Activated naive CD4-positive, alpha-beta T cell treated with anti-CD3 and anti-CD28 coated beads, Interleukin-2, amount 10 ng/mL, durations not matched to agents 7 days and 5 days (primary cell): ENCODE measurements at places on chromosomes 3 and 15.

GRCh38 chr15:75161106-75161916 is 40.4 kb upstream of the C15orf39 start:
- no peak for DNase-seq

DNA sequence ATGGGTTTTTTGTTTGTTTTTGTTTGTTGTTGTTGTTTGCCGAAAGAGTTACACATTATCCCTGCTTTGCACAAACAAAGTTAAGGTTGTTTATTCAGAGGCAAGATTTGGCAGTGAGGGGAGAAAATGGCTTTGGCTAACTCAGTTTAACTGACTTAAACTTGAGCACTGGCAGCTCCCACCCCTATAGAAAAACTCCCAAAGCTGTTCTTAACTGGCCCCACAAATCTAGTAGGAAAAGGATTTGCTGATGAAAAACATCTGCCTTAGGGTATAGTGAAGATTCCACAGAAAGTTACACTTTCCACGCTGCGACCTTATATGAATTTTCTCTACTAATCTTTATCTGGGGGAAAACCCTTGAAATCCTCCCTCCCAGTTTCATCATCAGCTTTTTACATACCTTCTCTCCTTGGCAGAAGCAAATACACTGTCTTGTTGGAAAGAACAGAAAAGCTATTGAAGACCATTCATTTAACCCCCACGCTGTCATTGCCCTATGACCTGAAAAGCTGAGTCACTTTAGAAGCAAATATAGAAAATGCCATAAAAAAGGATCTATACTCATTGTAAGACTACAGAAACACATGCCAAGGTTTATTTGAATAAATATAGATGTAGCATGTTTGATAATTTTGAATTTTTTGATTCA is 551.7 kb downstream of the NR2F2 start:
- DNase-seq = no peak

- no peak for DNase-seq
These were observed 324.0 kb downstream of the UACA start for GRCh38 chr15:70439304-70439877.

DNA sequence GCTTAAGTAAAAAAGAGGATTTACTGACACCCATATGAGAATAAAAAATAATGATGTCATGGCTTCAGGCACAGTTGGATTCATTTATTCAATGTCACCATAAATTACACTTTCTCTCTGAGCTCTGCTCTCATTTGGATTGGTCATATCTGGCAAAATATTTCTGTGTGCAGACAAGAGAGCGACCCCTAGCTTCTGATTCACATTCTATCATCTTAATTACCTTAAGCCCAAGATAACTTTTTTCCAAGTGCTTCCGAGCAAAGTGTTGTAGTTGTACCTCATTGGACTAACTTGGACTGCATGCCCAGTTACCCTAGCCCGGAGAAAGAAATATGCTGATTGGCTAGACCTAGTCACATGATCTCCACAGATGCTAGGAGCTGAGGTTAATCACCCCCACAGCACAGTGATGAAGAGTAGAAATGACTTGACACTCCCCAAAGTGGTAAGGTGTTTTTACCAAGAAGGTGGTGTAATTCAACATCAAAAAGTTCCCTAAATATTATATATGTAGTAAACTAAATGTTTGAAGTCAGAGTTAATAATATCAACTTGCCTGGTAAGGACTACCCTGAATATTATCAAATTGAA is 552.2 kb upstream of the SUCLG2 start:
- no peak for DNase-seq

DNA sequence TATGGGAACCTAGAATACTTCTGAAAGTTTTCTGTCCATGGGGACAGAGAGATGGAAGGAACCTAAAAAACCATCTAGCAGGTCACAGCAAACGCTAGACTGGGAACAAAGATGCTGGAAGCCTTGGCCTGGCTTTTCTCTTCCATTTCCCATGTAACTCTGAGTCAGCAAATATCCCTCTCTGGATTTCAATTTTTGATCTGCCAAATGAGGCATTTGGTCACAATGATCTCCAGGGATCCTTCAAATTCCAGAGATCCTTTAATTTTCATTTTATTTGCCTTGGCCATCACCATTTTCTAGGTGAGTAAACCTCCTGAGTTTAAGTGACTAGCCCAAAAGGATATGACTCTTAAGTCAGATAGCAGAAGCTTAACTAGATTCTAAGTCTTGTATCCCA is 39.7 kb downstream of the RTP1 start:
- DNase-seq = no peak

DNA sequence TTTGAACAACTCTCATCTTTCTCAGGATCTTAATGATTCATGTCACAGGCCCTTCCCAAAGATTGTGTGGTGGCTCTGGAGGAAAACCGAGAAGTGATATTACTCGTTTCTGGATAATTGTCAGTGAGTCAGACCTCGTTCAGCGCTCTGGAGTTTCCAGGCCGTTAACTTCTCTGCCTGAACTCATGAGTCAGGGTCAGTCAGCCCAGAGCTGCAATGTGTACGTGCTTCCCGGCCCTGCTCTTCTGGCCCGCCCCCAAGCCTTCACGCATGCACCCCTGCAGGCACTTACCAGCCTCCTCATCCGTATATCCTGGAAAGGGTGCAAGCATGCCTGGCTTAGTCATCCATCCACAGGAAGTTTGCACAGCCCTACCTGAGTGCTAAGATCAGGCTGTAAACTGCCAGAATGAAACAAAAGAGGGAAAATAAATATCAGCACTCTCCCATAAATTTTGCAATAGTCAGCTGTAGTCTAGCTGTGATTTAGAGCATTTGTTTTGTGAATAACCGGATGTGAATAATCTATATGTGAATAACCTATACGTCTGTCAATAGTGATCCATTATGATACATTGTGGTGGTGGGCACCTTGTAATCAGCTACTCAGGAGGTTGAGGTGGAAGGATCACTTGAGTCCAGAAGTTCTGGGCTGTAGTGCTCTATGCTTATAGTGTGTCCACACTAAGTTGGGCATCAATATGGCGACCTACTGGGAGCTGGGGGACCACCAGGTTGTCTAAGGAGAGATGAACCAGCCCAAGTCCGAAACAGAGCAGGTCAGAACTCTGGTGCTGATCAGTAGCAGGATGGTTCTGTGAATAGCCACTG is 35.3 kb upstream of the SEMA4B start:
- no peak for DNase-seq

- DNase-seq = no peak
These were observed 204.1 kb upstream of the TBL1XR1 start for GRCh38 chr3:177401375-177401774.

GRCh38 chr3:2023959-2024358 is 74.7 kb upstream of the CNTN4 start:
- no peak for DNase-seq

- DNase-seq = no peak
These were observed 111.0 kb upstream of the TRPM1 start for GRCh38 chr15:31212326-31213080.

DNA sequence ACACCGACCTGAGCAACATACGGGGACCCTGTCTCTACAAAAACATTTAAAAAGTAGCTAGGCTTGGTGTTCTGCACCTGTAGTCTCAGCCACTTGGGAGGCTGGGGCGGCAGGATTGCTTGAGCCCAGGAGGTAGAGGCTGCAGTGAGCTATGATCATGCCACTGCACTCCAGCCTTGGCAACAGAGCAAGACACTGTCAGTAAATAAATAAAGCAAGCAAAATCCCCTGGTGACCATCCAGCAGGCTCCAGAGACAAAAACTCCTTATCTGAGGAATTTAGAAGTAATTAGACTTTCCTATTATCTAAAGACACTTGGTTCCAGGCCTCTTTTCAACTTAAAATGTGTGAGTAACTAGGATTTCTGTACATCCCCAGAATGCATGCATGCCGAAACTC is 29.5 kb upstream of the ZNF774 start:
- DNase-seq = no peak

GRCh38 chr15:33099739-33100138 is 94.8 kb downstream of the FMN1 start:
- DNase-seq = no peak

DNA sequence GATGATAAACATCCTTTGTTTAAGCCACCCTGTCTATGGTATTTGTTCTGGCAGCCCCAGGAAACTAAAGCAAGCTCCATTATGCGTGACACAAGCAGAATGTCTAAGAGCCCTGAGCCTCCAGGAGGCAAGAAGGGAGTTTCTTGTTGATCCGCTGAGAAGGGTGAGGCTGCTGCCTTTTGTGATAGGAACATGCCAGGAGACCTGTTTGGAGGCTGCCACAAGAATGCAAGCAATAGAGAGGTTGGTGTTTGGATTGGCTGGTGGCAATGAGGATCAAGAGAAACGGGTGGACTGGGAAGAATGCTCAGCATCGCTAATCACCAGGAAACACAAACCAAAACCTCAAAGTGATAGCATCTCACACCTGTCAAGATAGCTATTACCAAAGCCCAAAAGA is 104.8 kb downstream of the ASB7 start:
- no peak for DNase-seq

DNA sequence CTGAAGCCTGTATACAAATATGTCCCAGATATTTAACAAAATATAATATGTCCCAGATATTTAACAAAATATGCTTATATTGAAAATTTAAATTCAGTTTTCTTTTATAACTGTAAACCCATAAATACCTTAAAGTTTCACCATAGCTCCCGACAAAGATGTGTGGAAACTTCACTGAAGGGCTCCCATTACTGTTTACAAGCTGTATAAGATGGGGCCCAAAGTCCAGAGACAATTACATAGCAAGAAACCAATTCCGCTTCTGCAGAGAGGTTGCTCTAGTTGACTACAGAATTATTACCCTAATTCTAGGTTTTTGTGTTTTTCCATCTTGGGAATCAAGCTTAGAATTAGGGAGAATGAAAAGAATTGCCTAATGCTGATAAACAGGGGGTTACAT is 102.6 kb upstream of the EPHA6 start:
- DNase-seq = no peak

- no peak for DNase-seq
These were observed 75.3 kb downstream of the CYP19A1 start for GRCh38 chr15:51263116-51263515.

DNA sequence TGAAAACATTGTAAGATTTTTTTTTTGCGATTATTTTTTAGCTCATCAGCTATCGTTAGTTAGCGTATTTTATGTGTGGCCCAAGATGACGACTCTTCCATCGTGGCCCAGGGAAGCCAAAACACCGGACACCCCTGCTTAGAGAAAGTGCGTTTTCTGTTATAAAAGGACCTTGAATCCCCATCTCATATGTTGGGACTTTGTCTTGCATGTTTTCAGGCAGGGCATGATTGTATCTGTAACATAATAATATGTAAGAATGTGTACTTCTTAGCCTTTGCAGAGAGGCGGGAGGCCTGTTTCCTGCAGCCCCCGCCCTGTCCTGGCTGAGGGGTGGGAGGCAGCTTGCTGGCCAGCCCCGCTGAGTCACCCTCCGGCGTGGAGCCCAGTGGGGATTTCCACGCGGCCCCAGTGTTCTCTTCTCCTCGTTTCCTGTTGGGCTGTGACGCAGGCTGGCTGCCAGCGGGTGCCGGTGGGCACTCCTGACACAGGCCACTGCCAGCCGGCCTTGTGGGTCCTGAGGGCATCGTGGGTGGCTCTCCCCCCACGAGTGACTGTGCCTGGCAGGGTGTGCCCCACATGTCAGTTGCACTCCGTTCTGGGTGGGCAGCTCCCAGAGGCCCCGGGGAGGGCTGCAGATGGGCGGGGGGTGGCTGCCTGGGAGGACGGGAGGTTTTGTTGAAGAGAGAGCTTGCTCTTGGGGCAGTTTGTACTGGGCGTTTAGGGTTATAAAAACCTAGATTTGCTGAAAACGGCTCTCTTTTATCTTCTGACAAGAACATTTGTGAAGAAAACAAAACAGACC is 55.6 kb downstream of the SMAD3 start:
- peak; percentile 88 for DNase-seq

- no peak for DNase-seq
These were observed 35.5 kb downstream of the CACNA2D2 start for GRCh38 chr3:50467919-50468318.

GRCh38 chr3:191197761-191198306 is 1.2 kb upstream of the OSTN start:
- DNase-seq = no peak

DNA sequence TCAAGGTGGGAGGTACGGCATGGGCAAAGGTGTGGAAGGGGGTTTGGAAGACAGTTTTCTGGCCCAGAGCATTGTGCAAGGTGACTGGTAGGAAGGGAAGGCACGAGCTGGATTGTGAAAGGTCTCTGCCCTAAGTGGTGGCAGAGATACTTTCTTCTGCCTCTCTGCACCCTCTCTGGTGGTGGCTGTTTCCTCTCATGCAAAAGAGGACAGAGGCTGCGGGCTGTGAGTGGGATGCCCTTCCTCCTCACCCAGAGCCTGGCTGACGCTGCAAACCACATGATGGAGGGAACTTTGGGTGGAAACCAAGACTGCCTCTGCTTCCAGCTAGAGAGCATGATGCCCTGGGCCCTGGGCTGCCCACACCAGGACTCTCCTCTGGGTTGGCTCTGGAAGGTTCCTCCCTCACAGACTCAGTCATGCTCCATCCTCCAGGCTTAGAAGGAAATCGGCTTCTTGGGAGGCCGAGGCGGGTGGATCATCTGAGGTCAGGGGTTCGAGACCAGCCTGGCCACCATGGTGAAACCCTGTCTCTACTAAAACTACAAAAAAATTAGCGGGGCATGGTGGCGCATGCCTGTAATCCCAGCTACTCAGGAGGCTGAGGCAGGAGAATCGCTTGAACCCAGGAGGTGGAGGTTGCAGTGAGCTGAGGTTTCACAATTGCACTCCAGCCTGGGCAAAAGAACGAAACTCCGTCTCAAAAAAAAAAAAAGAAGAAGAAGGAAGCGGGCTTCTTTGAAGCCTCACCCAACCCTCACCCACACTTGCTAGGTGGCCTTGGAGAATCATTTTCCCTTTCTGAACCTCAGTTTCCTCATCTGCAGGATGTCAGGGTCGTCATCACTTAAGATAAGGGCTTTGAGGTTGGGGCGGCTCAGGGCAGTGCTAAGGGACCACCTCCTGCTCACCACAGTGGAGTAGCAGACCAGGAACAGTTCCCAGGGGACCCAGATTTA is 8.3 kb downstream of the PSTPIP1 start:
- DNase-seq = peak; percentile 84

GRCh38 chr3:145370870-145371269 is 790.1 kb downstream of the PLOD2 start:
- DNase-seq = no peak

- no peak for DNase-seq
These were observed 195.3 kb downstream of the OSBPL10 start for GRCh38 chr3:31785734-31786133.

DNA sequence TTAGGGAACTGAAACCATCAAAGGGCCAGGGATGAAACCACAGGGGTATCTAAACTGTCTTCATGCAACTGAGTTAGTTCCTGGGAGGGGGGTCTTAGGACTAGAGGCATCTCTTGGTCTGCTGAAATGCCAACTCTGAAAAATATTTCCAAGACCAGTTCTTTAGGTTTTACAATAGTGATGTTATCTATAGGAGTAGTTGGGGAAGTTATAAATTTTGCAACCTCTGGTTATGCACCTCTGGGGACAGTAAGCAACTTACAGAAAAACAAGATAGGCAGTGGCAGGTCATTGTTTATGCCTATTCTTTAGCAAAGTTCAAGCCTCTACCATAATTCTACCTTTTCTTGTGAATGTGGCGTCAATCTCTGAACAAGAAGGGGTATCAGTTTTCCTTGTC is 60.5 kb upstream of the MINAR1 start:
- no peak for DNase-seq
